Renal cortical epithelial cell (primary cell): ENCODE measurements at places on chromosomes 11 and 22. TPM values are rescaled to one million over a fixed set of nuclear protein-coding genes. Genes with fewer than 3 reads are reported as not detected.

The GUCY1A2 gene
- 0.17 and 0.99 TPM in 2 replicates for total RNA-seq

- DNase-seq: no peak
Observed at GRCh38 chr11:45083544-45084087, 62.8 kb upstream of the PRDM11 start.

- no peak for DNase-seq
Observed at GRCh38 chr11:121688055-121688491, 235.3 kb upstream of the SORL1-AS1 start.

DNA sequence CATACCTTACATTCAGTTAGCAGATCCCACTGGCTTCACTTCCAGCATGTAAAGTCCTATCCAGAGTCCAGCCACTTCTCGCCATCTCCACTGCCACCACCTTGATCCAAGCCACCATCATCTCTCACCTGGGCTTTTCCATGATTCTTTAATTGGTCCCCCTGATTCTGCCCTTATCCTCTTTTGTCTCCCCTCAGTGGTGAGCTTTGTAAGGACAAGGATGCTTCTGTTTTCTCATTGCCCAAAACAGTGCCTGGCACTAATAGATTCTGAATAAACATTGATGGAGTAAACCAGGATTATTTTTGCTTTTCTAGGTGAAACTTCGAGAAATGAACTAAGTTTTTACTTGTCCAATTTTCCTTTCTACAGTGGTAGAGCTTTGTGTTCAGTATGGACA, 4.4 kb downstream of the POLA2 start:
- DNase-seq: no peak

DNA sequence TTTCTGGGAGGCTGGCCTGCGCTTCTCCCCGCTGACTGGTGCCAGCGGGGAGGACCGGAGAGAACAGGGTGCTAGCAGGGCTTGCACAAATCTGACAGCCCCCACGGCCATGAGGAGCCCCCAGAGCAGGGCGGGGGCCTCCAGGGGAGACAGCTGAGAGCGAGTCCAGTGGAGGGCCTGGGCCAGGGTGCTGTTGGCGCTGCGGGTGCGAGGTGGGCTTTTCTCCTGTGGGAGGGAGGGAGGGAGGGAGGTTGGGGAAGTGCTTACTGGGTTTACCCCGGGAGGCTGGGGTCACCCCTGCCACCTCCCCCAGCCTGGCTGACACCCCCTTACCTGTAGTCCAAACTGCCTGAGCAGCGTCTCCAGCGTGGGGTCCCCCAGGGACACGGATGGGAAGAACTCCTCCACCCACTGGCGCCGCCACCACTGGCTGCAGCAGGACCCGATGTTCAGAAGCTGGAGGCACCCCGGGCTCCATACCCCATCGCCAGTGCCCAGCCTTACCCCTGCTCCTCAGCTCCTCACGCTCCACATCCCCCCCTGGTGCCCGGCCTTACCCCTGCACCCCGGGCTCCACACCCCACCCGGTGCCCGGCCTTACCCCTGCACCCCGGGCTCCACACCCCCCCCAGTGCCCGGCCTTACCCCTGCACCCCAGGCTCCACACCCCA, 3.9 kb downstream of the LMF2 start:
- DNase-seq: no peak

- DNase-seq: no peak
Observed at GRCh38 chr11:36598051-36598450, at the start of gene RAG2. TSS of gene RAG2 (minus strand) at chr11:36598236. CDS start at chr11:36594168, 4,068 bp downstream.

DNA sequence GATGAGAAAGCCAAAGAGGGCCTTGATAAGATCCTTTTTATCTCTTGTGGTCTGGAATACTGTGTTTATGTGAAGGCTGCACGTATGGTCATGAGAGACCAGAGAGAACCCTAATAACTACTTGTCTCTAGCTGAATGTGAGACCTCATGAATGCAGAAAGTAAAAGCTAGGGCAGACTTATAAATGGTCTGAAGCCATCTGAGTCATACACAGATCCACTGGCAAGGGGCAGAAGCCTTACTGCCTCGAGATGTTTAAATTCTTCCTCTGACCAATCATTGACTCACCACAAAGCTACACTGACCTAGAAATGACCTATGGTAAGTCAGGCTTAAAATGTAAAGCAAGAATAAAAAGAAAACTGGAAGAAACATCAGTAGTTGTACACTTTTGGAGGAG, 22.7 kb upstream of the OR4B1 start:
- DNase-seq: peak; percentile 24

DNA sequence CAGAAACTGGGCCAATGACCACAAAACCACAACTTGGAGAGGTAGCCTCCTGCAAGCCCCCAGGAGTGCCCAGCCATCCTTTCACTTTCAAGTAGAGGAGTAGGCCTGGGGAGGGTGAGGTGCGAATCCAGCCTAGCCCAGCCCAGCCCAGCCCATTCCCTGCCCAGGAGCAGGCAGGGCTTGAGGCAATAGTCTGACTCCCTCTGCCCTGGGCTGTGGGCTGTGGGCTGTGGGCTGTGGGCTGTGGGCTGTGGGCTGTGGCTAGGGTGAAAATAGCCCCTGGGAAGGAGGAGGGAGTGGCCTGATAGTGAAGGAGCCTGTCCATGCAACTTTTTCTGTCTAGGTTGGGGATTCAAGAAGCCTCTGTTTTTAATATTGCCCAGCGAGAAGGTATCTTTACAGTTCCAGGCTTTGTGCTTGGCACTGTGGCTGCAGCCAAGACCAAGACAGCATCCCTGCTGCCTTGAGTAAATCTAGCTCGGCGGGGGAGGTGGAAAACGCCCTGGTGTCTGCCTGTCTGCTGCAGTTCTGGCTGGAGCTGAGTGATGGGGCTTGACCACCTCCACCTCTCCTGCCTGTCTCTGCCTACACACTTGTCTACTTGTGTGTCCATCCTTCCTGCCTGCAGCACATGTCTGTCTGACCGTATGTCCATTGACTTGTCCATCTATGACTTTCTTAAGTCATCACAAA, 40.7 kb downstream of the LMO1 start:
- no peak for DNase-seq

DNA sequence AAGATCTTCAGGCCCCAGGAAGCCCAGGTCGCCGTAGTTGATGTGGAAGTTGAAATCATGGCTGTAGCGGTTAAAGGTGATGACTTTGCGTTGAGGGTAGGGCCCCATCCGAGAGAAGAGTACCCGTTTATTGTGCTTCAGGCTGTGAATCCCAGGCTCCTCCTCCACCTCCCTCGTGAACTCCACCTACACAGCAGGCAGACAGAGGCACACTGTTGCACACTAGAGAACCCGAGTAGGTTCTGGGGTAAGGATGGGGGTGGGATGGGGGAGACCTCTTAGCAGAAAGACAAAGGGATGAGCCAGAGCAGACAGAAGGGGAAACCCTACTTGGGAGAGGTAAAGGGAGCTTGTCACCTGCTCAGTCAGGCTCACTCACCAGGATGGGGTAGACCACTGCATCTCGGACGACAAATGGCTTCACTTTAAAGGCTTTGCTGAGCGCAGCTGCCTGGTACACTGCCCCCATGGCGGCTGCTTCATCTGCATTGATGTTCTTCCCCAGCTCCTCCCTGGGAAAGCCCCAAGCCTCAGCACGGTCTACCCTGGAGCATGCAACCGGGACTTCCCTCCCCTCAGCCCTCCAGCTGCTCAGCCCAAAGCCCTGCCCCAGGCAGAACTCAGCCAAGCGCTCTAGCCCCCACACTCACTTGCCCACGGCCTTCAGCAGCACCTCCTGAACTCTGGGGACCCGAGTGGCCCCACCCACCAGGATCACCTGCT, 5.4 kb downstream of the HYOU1 start:
- DNase-seq: no peak

GRCh38 chr11:71300187-71300586, 47.8 kb upstream of the SHANK2 start:
- DNase-seq: no peak

DNA sequence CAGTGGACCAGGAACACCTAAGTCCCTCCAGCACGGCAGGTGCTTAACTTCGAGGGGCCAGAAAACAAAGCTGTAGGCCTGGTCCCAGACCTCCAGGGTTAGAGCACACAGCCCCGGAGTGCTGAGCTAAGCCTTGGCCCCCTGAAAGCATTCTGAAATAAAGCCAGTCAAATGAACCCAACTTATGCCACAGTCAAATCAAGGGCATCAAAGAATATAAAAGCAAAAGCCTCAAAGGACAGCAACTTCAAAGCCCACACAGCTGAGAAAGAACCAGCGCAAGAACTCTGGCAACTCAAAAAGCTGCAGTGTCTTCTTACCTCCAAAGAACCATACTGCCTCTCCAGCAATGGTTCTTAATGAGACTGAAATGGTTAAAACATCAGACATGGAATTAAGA, 39.1 kb downstream of the TMEM123 start:
- DNase-seq: no peak

The WT1 gene
- 0.17 and 0.40 TPM in 2 replicates for total RNA-seq

DNA sequence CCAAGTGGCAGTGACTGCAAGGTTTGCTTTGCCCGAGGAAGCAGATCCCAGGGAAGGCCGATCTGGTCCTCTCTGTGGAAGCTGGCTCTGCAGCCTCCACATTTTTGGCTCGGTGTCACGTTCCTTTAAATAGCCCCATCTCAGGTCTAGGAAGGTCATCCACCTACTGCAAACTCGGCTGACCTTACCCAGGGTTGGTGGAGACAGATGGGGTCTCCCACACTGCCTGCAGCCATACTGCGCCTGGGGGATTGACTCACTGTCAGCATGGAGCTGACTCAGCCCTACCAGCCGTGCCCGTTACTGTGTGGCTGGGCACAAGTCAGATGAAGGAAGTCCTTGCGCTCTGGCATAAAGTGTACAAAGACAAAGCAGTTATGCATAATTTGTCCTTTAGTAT, 16.9 kb downstream of the CDPF1 start:
- DNase-seq: peak; percentile 79

The CTSW gene
- total RNA-seq: 0.35 TPM in 1 of 2 replicates, not detected in the other

GRCh38 chr11:60615497-60615896, 83.9 kb upstream of the MS4A8 start:
- DNase-seq: no peak

The TIMM10 gene
- 16.6 and 59.0 TPM in 2 replicates for total RNA-seq

GRCh38 chr11:87908086-87908485, 267.2 kb downstream of the RAB38 start:
- DNase-seq: no peak

The KIRREL3 gene
- 0.10 and 7.6 TPM in 2 replicates for total RNA-seq

DNA sequence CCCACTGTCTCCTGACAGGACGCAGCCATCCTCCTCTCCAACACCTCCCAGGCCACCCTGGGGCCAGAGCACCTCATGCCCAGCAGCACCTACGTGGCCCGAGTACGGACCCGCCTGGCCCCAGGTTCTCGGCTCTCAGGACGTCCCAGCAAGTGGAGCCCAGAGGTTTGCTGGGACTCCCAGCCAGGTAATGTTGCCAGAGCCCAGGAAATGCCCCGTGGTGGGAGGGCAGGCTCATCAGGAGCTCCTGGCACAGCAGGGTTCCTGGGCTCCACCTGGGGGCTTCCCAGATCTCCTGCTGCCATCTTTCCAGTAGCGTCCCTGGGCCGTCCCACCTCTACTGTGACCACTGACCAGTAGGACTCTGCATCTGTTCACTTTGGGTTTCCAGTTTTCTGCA, 16.2 kb downstream of the CSF2RB start:
- DNase-seq: no peak

- no peak for DNase-seq
Observed at GRCh38 chr22:31635638-31636306, 26.2 kb downstream of the PISD start.

The NLRP14 gene
- total RNA-seq: 0.10 TPM in 1 of 2 replicates, not detected in the other

GRCh38 chr11:128692753-128693415, 988 bp upstream of the FLI1 start:
- DNase-seq: no peak

The OR5F1 gene
- total RNA-seq: not detected in 2 replicates

The C11orf97 gene
- total RNA-seq: 0.20 TPM in 1 of 2 replicates, not detected in the other

GRCh38 chr11:78429209-78429608, 11.6 kb upstream of the GAB2 start:
- DNase-seq: no peak

- DNase-seq: no peak
Observed at GRCh38 chr11:91625495-91625894, 599.1 kb upstream of the FAT3 start.
